Activated CD4-positive, CD25-positive, alpha-beta regulatory T cell treated with anti-CD3 and anti-CD28 coated beads, Interleukin-2, amount 50 U/mL, for 16 hours (primary cell): ENCODE measurements at places on chromosomes 12 and 14.

GRCh38 chr12:44000309-44000952 lies 164.6 kb downstream of the TMEM117 start:
- no peak for DNase-seq

DNA sequence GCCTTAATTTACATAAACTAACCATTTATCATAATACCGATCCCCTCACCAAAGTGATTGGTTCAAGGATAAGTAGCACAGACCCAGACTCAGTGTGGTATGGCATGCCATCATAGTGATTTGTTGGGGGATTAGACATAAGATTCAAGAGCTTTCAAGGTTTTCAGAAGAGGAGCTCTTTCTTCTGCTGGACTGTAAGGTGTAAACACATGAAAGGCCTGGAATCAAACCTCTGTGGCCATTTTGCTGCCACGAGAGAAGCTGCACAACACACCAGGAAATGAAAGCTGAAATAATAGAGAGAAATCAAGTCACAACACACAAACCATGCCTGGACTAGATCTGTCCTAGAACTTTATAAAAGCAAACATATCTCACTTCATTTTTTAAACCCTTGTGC lies 30.8 kb downstream of the BTG1 start:
- no peak for DNase-seq

- no peak for DNase-seq
These were observed 215.6 kb upstream of the ATP2B1 start for GRCh38 chr12:89924191-89924590.

- no peak for DNase-seq
These were observed 57.4 kb downstream of the RPH3A start for GRCh38 chr12:112848972-112849371.

- DNase-seq = no peak
These were observed 240.0 kb downstream of the DIO2 start for GRCh38 chr14:79971330-79971729.

GRCh38 chr14:54219261-54220070 lies 177.3 kb upstream of the CDKN3 start:
- no peak for DNase-seq
